ENCODE measurements at places on chromosomes 12 and 14. TPM values are rescaled to one million over a fixed set of nuclear protein-coding genes. Genes with fewer than 3 reads are reported as not detected.

Gene TMCC3
- total RNA-seq, result 16.3 TPM

Gene PRIMA1
- total RNA-seq, result 0.75 TPM

Gene TMEM179
- 0.49 TPM for total RNA-seq

Gene TAS2R30
- total RNA-seq, result 4.3 TPM

Gene OAS2
- total RNA-seq, result 1.8 TPM

Gene BHLHE41
- total RNA-seq, result 1.6 TPM

Gene CFAP251
- 1.7 TPM for total RNA-seq

Gene TPH2
- not detected for total RNA-seq

Gene ADAM20
- total RNA-seq, result 0.80 TPM

Gene GPX2
- not detected for total RNA-seq

Gene UBE3B
- 19.4 TPM for total RNA-seq

Gene KLRC4
- total RNA-seq, result 0.13 TPM

Data from muscle of leg (tissue), 16 donors.